ENCODE measurements at places on chromosomes 3 and 15.

- DNase-seq: no peak
Observed at GRCh38 chr3:141776885-141777284, 13.7 kb downstream of the GRK7 start.

GRCh38 chr15:63945838-63946298, 100.4 kb downstream of the DAPK2 start:
- no peak for DNase-seq

GRCh38 chr3:160171813-160172212, 53.4 kb upstream of the C3orf80 start:
- DNase-seq: no peak

GRCh38 chr3:162166543-162166942, 669.9 kb downstream of the OTOL1 start:
- DNase-seq: no peak

- no peak for DNase-seq
Observed at GRCh38 chr3:72186400-72186855, 401.5 kb upstream of the PROK2 start.

DNA sequence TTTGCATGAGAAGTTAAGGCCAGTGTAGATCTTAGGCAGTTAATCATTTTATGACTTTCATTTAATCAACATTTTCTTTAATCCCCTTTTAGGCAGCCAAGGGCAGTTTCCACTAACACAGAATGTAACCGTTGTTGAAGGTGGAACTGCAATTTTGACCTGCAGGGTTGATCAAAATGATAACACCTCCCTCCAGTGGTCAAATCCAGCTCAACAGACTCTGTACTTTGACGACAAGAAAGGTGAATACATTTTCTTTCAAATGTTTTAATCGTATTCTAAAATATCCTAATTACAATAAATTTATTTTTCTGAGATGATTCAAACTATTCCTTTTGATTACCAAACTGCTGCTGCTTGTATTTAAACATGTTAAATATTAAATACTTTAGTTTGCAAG, 843.2 kb downstream of the CADM2 start:
- DNase-seq: no peak

GRCh38 chr3:194718079-194718478, 32.4 kb downstream of the FAM43A start:
- DNase-seq: no peak
